CD8-positive, alpha-beta memory T cell (primary cell): ENCODE measurements at places on chromosomes 7 and 10.

DNA sequence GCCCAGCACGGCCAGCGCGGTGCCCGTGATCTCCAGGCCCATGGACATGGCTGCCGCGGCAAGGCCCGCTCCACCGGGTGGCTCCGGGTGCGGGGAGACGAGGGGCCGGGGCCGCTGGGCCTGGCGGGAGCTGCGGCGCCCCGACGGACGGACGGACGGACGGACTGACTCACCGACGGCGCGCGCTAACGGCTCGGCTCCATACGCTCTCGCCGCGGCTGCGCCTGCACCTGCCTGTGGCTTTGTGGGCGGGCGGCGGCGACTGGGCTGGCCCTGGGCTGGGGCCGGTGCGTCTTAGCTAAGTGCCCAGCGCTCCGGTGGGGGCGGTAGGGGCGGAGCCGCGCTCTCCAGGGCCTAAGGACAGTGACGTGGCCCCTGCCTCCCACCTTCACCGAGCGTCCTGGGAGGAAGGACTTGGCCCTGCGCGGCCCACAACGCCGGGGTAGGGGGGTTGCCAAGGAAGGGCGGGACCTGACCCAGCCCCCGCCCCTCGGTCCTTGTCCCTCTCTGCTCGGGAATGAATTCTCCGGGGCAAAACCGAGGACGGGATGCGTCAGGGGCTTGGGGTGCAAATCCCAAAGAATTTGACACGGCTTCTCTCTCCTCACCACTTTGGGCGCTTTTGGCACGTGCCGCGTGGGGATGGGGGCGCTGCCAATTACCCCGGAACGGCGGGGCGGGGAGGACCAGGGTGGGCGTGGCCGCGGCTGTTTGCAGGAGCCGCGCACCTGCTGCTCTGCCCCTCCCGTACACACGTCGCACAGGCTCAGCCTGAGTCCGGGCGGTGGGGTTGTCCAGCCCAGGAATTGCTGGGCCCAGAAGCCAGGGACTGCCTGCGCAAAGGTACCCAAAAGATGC is at the start of gene CLDN3:
Gene CLDN3, minus strand, starts transcription at position 269 of the 858 bp plus-strand sequence. Its CDS starts 221 bp downstream, at position 48.
- DNase-seq: no peak

DNA sequence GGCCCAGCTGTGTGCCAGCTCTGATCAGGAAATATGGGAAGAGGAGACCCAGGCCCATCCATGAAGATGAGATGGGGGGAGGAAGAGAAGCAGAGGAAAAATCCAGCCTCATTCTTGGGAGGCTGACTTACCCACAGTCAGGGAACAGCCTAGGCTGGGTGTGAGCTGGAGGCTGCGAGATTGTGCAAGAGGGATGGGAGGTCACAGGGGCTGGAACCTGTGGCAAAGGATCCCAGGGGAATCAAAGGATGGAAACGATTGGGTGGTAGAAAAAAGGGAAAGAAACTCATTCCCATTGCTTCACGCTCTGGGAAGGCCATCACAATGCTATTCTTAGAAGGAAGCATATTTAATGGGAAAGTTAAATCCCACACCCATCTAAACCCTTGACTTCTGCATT is 26.7 kb upstream of the CRHR2 start:
- DNase-seq: no peak

DNA sequence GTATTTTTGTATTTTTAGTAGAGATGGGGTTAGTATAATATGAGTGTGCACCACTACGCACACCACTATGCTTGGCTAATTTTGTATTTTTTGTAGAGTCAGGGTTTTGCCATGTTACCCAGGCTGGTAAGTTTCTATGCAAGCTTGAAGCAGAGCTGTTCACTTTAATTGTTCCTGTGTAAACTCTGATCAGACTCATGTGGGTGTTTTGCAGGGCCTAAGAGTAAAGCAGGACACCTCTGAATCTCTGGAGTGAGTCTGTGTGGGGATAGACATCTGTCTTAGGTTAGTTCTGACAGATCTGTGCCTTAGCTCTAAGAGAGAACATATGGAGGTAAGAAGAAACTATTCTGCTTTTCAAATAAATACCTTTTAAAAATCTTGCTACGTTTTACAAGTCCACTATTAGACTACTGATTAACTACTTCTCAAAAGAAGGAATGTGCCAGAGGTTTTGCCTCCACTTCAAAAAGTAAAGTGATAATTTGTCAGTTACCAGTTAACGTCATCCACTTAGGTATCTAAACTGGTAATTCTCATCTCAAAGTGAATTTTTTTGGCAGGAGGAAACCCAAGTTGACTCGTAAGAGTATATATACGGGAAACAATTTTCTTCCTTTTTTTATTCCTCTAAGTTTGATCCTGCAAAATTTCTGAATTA is 1.1 kb downstream of the COL17A1 start:
- DNase-seq: no peak

DNA sequence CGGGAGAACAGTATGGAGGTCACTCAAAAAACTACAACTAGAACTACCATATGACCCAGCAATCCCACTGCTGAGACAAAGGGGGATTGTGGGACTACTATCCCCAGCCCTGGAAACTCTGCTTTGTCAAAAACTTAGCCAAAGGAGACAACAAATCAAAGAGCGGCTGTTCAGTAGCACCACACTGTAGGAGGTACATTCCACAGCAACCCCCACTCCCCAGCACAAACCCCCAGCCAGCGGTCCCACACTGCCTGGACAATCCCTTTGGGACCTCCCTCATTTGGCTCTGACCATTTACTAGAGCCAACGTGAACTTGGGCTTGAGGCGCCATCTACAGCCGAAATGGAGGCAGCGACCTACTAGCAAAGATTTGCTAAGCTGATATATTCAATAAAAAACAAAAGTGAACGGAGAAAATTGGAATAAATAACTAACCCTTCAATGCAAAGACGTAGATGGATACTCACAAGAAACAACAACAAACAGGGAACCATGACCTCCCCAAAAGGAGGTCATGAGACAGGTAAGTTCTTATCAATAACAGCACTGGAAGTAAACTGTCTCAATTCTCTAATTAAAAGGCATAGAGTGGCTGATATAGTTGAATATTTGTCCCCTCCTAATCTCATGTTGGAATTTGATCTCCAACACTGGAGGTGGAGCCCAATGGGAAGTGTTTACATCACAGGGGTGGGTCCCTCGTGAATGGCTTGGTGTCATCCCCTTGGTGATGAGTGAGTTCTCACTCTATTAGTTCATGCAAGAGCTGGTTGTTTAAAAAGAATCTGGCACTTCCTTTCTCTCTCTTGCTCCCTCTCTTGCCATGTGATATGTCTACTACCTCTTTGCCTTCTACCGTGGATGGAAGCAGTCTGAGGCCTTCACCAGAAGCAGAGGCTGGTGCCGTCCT is 119.0 kb upstream of the KCNMA1 start:
- DNase-seq: no peak

DNA sequence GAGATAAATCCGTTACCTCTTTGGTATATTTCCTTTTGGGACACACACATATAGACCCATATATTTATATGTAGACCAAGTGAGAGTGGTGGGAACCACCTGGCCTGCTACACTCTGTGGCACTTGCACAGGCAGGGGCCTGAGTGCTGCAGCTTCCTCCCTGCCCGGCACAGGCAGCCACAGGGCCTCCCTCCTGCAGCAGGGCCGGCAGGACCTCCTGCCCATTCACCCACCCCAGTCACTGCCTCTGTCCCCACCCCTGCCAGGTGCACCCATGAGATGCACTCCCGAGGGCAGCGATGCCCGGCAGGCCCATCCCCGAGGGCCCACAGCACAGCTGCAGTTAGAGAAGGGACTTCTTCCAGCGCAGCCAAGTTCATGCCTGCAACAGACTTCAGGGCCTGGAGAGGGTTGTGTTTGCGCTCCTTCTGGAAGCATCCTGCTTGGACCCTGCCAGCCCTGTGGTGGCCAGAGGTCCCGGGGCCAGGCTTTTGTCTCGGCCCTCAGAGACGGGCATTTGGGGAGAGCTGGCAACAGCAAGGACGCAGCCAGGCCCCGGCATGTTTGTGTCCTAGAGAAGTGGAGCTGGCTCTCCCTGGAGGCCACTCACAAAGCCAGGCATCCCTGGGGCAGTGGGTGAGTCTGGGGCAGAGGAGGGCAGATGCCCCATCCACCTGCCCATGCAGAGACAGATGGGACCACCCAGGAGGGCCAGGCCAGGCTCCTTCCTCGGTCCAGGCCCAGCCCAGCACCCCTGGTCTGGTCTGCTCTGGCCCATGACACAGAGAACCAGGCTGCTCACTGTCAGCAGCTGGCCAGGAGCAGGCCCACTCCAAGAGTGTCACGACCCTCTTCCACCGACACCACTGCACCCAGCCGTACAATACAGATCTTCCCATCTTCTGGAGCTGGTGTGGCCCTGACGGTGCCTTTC is 41.4 kb downstream of the PWWP2B start:
- DNase-seq: no peak
